ENCODE measurements at places on chromosomes 1 and 21.

GRCh38 chr1:47645151-47645550, 207.3 kb downstream of the FOXD2 start:
- DNase-seq, result no peak

DNA sequence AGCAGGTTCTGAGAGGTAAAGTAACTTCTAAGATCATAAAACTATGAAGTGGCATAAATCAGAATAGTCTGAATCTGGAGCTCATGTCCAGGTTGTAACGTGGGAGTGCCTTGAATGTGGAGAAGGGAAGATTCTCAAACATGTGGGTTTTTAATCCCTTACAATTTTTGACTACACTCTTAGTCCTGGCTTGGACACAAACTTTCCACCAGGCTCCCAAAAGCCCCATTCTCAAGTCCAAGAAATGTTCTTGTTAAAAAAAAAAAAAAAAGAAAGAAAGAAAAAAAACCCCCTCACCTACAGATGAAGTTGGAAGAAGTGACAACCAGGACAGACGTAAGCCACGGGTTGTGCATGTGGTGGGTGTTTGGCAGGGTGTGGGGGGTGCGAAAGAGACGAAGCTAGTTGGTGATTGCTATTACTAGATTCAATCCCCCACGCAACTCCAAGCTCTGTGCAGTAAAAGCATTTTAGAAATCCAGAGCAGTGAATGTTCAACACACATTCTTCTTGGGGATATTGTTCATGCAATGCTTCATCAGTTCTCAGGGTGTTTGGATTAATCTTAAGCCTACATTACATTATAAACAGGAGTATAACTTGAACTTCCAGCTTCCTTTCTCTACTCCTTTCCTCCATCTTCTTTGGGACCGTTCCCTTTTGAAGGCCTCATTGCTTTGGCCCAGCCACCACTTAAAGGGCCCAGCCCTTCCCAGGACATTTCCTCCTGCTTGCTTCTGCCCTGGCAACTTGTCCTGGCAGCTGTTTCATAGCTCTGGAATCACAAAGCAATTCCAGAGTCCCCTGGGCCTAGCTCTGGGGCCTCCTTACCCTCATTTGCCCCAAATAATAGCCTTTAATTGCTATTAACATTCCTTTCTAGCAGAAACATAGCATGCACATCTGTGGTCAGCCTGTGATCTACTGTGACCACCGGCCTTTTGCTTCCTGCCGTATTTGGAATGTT, 41.8 kb downstream of the PHC2 start:
- no peak for DNase-seq

DNA sequence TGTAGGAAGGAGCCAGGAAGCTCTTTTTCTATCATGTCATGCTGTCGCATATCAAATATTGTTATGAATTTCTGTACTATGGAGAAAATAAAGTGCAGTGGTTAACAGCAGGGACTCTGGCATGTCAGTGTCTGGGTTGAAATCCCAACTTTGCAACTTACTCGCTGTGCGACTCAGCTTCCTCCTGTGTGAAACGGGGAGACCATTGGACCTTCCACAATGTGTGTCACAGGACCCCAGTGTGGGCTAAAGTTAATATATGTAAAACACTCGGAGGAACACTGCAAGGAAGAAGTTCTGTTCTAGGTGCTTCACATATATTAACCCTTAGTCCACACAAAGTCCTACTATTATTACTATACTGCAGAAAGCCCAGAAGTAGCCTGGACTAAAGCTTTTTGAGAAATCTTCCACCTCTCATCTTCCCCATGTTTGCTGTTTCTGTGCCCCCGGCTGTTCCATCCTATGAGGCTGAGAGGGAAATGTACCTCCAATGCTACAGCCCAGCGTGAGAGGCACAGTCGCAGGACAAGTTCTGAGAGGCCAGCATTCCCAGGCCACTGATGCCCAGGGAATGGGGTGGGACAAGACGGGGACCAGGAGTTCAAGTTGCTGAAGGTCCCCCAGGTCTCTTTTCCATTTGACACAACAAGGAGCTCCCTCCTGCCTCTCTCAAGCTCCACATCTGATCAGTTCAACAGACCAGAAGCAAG, 1.9 kb downstream of the CHIT1 start:
- DNase-seq, result no peak

- no peak for DNase-seq
Measured at GRCh38 chr1:39332828-39333227, 128.3 kb downstream of the MACF1 start.

- DNase-seq, result no peak
Measured at GRCh38 chr1:201697174-201697573, 131.8 kb upstream of the IPO9 start.

DNA sequence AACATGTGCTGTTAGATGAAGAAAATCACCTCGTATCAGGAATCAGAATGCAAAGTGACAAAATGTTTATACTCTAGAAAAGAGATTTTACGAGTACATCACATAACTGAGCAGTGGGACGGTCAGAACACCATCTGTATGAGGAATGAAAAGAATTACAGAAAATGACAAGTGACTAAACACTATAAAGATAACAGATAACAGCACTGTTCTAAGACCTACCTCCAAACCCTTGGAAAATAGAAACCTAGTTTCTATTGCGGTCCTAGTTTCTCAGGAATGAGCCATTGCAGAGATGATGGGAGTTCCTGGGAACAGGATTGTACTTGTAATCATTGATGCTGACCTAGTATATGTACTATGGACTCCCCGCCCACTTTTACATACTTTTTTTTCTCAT, 839.4 kb upstream of the ADAMTS5 start:
- no peak for DNase-seq

All from activated CD4-positive, alpha-beta T cell treated with anti-CD3 and anti-CD28 coated beads, Interleukin-2, amount 50 U/mL, for 48 hours (primary cell).